ENCODE measurements at places on chromosomes 2 and 18. TPM values are rescaled to one million over a fixed set of nuclear protein-coding genes. Genes with fewer than 3 reads are reported as not detected.

Gene KRTCAP3
- total RNA-seq, result 13.6 TPM

Gene SERPINB11
- total RNA-seq, result not detected

Gene PLB1
- total RNA-seq, result 2.2 TPM

Gene ANKRD53
- total RNA-seq, result 0.34 TPM

DNA sequence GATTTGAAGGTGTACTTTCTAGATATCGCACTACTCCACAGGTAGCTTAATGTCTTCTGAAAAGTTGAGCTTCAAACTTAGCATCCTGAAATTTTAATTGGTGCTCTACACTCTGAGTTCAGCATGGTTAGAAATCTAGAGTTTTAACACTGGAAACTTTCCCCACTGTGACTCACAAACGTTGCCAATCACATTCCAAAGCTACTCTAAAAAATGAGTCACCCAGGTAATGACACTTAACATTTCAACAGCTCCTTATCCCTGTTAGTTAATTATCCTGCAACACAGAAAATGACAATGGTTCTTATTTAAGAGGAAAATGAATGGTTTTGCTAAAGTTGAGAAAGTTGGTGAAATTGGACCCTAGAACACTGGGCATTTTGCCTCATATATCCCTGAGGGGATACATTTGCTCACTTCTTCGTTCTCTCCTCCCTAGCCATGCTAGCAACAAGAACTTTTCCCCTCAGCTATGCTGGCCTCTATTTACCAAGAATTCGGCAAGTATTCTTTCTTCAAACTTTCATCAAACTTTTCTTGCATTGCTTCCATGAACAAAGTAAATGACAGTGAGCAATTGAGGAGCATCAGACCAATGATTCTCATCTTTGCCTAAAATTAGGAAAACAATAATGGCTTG, 1024.1 kb upstream of the KLHL29 start:
- DNase-seq, result no peak

DNA sequence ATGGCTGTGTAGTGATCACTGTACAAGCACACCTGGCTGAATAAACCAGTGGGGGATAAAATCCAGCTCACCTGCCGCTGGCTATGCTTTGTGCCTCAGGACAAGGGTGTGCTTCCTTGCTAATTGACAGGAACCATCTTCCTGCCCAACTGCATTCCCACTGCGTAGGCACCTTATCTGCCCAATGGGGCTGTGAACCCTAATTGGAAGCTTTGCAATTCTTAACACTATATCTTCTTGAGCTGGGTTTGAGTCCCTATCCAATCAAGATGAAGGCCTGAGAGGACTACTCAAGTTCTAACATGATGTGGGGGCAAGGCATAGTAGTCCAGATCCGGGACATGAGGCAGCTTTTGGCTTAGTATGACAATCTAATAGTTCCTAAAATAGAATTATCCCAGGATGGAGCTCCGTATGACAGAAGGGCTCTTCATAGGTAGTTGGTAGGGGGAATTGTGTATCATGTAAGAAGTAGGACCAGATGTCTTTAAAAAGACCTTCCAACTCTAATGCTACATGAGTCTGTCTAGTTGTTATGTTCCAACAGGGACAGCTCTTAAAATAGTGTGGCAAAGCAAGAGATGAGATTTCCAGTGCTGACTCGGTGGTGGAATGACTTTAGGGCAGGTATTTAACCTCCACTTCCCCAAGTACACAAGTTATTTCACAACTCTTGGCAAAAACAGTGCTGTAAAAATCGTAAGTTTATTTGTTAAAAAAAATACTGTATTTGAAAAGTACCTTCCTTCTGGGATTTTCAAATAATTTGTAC, 2.3 kb upstream of the TMEM150A start:
- no peak for DNase-seq

DNA sequence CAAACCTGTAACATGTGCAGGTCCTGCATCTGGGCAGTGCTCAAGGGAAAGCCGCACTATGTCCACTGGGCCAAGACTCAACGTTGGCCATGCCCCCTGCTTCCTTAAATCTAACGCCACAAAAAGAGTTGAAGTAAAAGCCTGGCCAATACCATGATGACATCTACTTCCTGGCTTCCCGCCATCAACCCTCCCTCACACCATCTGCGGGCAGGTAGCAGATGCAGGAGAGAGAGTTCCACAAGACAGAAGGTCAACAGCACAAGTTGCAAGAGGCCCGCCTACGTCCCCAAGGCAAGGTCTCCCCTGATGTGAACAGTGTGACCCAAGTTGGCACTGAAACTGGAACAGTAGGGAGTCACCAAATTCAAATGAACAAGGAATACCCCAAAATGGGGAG, 48.4 kb downstream of the ABCG8 start:
- no peak for DNase-seq
